ENCODE measurements at places on chromosomes 12 and 14.

GRCh38 chr14:23469906-23470403 lies 452 bp downstream of the NGDN start:
- DNase-seq, result no peak

DNA sequence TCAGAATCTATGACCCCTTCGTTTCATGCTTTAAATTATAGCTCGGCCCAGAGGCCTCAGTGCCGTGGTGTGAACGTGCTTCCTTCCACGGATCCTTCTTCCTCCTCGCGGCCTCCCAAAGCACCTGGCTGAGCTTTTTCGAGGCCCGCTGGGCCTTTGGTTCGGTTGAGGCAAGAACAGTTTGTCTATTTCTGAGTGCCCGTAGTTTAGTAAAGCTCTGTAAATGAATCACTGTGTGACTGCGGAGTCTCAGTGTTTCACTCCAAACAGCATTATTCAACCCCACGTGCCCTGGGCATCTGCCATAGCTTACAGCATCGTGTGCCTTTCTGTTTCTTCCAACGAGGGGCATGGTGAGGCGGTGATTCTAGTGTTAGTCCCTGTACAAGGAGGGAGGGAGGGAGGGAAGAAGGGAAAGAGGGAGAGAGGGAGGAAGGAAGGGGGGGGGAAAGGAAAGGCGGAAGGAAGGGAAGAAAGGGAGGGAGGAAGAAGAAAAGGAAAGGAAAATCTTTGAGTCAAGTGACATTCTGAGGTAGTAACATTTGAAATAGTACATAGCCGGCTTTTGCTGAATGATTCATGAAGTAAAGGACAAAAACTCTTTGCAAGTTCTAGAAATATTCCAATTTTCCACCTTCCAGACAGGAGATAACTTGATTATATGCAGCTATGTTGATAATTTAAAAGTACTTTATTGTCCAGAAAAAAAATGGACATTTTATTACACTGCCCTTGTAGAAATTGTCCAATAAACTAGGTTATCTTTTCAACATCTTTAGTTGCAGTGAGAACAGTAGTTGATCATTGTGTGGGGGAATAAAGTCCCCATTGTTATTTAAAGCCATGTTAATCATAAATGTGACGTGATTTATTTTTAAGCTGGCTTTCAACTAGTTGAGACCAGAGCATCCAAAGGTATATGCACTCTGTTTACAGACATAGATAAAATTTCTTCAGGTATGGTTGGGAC lies 1.2 kb upstream of the TRIM9 start:
- DNase-seq, result no peak

GRCh38 chr12:12620730-12621315 lies 9.1 kb downstream of the CREBL2 start:
- no peak for DNase-seq

DNA sequence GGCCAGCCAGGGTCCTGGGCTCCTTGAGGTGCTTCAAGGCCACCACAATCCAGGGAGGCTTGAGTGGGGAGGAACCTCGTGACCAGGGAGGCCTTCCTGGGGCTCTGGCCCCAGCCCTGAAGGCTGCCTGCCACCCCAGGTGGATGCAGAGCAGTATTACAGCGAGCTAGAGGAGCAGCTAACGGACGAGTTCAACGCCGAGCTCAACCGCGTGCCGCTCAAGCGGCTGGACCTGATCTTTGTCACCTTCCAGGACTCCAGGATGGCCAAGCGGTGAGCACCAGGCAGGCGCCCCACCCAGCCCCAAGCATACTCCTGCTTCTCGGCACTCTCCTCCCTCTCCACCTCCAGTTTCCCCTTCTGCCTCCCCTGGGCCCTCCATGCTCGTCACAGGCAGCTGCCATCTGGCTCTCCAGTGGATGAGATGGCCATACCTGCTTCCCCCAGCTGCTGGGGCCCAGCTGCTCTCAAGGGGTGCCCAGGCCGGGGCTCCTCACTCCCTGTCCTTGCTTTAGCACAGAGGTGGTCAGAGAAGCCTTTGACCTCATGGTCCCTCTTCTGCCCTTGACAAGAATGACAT lies 30.6 kb downstream of the NGB start:
- DNase-seq, result no peak

DNA sequence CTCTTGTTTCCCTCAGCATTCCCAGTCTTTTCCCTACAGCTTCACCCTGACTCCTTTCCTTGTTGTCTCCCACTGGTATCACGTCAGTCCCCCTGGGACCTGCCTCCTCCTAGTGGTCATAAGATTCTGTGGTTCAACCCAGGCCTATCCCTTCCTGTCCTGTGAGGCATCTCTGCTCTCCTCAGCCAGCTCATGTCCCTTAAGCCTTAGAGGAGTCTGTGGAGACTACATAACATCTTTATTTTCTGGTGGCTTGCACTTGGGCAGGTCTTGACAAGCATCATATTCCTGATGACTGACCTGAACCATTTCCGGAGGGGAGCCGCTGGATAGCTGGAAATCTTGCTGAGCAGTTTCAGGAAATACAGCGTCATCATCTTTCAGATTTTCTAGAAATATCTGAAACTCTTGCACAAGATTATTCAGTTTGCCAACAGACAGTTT lies 688 bp downstream of the C12orf71 start:
- no peak for DNase-seq

GRCh38 chr14:22569106-22569736 lies 19.8 kb downstream of the DAD1 start:
- DNase-seq, result no peak

DNA sequence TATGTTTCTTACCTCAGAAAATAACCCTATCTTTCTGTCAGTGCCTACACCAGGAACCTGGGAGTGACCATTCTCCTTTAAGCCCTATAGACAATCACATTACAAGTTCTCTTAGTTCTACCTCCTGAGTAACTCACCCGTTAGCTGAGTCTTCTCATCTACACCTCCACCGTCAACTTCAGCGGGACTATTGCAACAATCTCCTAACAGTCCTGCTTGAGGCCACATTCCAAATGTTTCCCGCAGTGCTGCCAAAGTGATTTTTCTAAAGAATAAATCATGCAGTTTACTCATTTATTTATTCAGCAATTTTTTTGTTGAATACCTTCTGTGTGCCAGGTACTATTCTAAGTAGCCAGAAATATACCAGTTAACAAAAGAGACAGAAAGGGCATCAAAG lies 285.0 kb upstream of the GRIP1 start:
- DNase-seq, result no peak

DNA sequence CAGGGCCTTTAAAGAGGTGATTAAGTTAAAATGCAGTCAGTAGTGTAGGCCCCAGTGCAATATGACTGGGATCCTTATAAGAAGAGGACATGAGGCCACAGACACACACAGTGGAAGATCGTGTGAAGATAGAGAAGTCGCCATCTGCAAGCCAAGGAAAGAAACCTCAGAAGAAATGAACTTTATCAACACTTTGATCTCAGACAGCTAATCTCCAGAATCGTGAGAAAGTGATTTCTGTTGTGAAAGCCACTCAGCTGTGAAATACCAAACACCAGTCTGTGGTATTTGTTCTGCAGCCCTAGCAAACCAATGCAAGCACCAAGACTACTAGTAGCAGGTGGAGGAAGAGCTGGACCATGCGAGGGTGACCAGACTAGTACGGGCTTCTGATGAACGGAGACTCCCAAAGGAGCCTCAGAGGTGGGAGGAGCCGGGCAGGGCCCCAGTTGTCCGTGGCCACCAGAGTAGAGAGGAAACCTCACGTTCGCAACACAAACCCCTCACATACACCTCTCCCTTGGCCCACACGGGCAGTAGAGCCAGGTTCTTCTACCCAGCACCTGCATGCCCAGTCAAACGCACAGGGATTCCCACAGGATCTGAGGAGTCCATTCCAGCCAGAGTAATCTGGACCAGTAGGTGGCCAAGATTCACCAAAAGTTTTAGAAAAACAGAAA lies 243.0 kb downstream of the TTC8 start:
- no peak for DNase-seq

DNA sequence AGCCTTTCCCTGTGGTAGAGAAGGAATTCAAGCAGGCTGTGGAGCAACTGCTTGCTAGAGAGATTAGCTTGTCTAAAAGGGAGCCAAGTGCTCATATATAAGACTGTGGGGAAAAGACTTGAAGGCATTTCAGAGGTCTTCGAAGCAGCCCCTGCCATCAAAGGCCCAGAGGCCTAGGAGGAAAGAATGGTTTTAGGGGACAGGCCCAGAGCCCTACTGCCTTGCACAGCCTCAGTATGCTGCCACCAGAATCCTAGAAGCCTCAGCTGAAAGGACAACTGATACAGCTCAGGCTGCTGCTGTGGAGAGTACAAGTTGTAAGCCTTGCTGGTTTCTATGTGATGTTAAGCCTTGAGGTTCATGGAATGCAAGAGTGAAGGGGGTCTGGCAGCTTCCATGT lies 109.9 kb downstream of the DERA start:
- DNase-seq, result no peak

DNA sequence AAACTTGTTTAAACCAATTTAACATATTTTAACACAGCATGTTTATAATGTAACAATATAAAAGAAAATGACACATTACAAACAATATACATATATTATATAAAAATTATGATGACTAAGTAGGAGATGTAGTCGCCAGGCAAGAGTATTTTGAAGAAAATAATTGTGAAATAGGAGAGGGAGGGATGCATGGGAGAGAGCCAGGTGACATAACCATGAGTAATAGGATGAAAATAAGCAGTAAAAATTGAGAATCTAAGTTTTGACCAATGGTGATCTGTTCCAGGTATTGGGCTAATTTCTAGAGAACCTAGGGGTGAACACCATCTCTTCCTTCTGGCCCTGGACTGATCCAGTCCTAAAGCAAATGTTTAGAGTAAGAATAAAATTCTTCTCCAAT lies 315.2 kb upstream of the G2E3 start:
- no peak for DNase-seq
